MG63 (cell line): ENCODE measurements at places on chromosomes 12 and 14. TPM values are rescaled to one million over a fixed set of nuclear protein-coding genes. Genes with fewer than 3 reads are reported as not detected.

CCDC60 gene
- total RNA-seq = not detected in 2 replicates

DNA sequence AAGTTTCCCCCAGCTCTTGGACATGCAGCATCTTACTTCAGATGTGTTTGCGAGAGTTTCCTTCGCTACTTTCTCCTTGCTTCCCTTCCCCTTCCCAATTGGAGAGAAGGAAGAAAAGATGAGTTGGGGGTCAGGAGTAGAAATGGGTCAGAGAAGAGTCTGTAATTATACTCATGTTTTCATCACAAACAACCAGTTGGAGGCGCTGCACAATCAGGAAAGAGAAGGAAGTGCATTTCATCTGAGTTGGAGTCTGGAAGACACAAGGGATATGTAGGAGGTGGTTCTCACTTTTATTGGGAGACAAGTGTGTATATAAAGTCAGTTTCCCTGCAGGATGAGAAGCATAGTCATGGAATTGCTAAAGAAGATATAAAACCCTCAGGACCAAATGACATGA lies 31.3 kb upstream of the VSX2 start:
- no peak for DNase-seq

DNA sequence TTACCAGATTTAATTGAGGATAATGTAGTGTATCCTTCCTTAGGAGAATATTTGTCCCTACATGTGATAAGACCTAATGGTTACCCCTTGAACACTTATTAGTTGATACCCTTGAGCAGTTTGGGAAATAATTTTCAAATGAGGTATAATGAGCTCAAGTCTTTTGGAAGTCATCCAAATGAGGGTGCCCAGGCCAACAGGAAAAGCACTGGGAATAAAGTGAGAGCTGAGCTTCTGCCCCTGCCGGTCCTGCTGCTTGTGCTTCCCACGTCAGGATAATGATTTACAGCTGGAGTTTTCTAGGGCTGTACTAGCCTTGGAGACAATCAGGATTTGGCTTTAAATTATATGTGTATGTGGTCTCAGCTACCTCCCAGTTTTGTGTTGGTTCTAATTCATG lies 178.8 kb upstream of the FRMD6 start:
- DNase-seq = no peak

LMNTD1 gene
- total RNA-seq = not detected in 2 replicates

SIX6 gene
- total RNA-seq = not detected in 2 replicates

GRIP1 gene
- total RNA-seq = not detected in 2 replicates

DNA sequence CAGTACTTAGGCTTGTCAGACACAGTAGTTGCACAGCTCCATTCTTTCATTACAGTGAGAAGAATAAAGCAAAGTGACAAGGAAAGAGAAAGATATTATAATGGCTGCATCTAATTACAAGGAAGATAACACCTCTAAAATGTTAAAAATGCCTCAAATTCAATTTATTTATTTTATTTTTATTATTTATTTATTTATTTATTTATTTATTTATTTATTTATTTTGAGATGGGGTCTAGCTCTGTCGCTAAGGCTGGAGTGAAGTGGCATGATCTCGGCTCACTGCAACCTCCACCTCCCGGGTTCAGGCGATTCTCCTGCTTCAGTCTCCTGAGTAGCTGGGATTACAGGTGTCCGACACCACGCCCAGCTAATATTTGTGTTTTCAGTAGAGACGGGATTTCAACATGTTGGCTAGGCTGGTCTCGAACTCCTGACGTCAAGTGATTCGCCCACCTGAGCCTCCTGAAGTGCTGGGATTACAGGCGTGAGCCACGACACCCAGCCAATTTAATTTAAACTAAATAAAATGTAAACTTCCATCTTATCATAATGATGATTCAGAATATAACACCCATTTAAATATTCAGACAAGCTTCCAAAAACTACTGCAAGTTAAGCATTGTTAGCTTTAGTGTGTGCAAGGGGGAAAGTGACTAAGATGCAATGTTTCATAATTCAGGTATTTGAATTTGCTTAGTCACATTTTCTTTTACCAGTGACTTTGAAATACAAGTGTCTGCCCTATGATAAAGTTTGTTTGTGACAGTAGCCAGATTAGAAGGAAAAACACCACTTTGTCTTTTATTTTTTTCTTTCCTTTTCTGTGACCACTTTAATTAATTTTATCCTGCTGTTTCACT lies 2.4 kb upstream of the CFAP54 start:
- peak; percentile 41 for DNase-seq

TMX1 gene
- total RNA-seq = 31.8 and 49.6 TPM in 2 replicates
